ENCODE measurements at places on chromosomes 2 and 18. TPM values are rescaled to one million over a fixed set of nuclear protein-coding genes. Genes with fewer than 3 reads are reported as not detected.

DNA sequence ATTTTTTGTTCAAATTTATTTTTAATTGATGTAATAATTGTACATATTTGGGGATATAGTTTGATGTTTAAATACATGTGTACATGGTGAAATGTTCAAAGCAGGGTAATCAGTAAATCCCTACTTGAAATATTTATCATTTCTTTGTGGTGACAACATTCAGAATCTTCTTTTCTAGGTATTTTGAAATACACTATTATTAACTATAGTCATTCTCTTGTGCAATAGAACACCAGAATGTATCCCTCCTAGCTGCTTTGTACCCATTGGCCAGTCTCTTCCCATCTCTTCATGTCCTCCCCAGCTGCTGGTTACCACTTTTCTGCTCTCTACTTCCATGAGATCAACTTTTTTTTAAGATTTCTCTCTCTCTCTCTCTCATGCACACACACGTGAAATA is 126.5 kb downstream of the ZNF407 start:
- DNase-seq, result no peak
- no peak overlapping the region for H3K4me3 ChIP-seq
- peaks cover 7% of the 10 kb centered on the region for H3K36me3 ChIP-seq
- no peak overlapping the region for H3K27ac ChIP-seq

GRCh38 chr2:120133572-120134244 is 89.5 kb downstream of the TMEM185B start:
- H3K4me1 ChIP-seq, result peaks cover 11% of the 10 kb centered on the region
- DNase-seq, result no peak

DNA sequence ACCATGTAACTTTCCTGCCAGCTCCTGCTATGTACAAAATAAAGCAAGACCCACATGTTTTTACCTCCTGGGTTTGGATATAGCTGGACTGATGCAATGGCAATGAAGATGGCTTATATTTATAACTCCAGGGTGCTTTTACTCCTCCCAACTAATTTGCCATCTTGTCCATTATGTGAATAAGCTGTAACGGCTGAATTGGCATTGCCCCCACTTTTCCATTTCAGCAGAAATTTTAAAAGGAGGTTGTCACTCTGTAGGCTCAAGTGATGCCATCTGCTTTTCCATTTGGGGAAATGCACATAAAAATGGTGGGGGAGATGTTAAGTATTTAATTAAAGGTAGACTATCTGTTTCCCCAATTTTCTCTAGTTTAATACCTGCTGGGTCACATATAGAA is 345.5 kb downstream of the ERBB4 start:
- peak overlapping the region; percentile 3 for H3K27ac ChIP-seq
- no peaks in the 10 kb centered on the region for H3K27me3 ChIP-seq
- no peak overlapping the region for H3K4me3 ChIP-seq
- no peak for DNase-seq

- no peak for DNase-seq
- no peaks in the 10 kb centered on the region for H3K36me3 ChIP-seq
- H3K4me3 ChIP-seq, result no peak overlapping the region
- H3K4me1 ChIP-seq, result no peaks in the 10 kb centered on the region
- H3K27ac ChIP-seq, result no peak overlapping the region
These were observed 805.7 kb downstream of the SLC4A3 start for GRCh38 chr2:220433131-220433530.

Gene DAPL1
- total RNA-seq, result not detected

DNA sequence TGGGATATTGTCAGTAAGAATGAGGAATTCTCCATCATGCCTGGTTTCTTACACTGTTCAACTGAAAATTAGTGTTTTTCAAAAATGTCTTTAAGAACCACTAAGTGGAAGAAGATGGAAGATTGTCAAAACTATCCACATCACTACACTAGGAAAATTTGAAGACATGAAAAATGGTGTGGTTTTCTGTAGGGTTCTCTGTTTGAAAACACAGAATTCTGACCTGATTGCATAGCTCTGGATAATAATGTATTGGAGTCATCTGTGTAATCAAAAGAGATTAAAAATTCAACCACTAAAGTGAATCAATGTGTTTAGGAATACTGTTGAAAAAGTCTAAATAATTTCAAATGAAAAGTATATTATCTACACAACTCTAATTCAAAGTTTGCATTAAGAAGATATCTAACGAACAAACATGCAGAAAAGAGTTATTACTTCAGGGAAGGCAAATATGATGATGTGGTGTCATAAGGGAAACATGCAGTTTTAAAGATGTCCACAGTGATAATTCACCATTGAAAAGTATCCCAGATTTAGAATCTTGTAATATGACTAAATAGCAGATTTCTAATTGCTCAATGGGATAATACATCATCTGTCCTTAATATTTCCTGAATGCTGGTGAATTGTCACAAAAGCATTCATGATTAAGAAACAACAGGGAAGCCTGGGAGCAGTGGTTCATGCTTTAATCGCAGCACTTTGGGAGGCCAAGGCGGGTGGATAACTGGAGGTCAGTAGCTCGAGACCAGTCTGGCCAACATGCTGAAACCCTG is 116.9 kb downstream of the ERBB4 start:
- H3K27me3 ChIP-seq, result no peaks in the 10 kb centered on the region
- no peak overlapping the region for H3K4me3 ChIP-seq
- H3K27ac ChIP-seq, result no peak overlapping the region
- peaks cover 2% of the 10 kb centered on the region for H3K4me1 ChIP-seq
- peaks cover 2% of the 10 kb centered on the region for H3K36me3 ChIP-seq

- DNase-seq, result no peak
- H3K4me3 ChIP-seq, result no peak overlapping the region
- H3K4me1 ChIP-seq, result no peaks in the 10 kb centered on the region
- no peak overlapping the region for H3K27ac ChIP-seq
- no peaks in the 10 kb centered on the region for H3K27me3 ChIP-seq
These were observed 94.3 kb downstream of the NFATC1 start for GRCh38 chr18:79489899-79490625.

Gene GREB1
- total RNA-seq, result 78.8 TPM

Measured in progenitor cell of endocrine pancreas (in vitro differentiated cells).